Epithelial cell of alveolus of lung (primary cell): ENCODE measurements at places on chromosomes 5 and 9. TPM values are rescaled to one million over a fixed set of nuclear protein-coding genes. Genes with fewer than 3 reads are reported as not detected.

Gene LSM11
- 2.3 and 4.3 TPM in 2 replicates for total RNA-seq

Gene SCGB3A2
- not detected in 2 replicates for total RNA-seq

Gene TRPM3
- 0.13 and 0.32 TPM in 2 replicates for total RNA-seq

Gene TLE4
- total RNA-seq = 18.2 and 19.9 TPM in 2 replicates

Gene LPAR1
- 49.5 and 116 TPM in 2 replicates for total RNA-seq

Gene GTF3C5
- total RNA-seq = 45.9 and 62.1 TPM in 2 replicates

Gene UGT3A2
- not detected in 2 replicates for total RNA-seq

Gene PCDHAC1
- 0.26 TPM in 1 of 2 replicates, not detected in the other for total RNA-seq

Gene SLC36A2
- not detected in 2 replicates for total RNA-seq

Gene HAPLN1
- 0.16 and 9.4 TPM in 2 replicates for total RNA-seq

Gene MYOZ3
- total RNA-seq = 0.26 and 0.40 TPM in 2 replicates

Gene SHC3
- total RNA-seq = 3.5 and 6.5 TPM in 2 replicates

Gene WDR70
- 12.6 and 13.8 TPM in 2 replicates for total RNA-seq

Gene ANKRD18A
- 0.26 TPM in 1 of 2 replicates, not detected in the other for total RNA-seq

Gene EIF4E1B
- not detected in 2 replicates for total RNA-seq

Gene CCDC180
- total RNA-seq = 0.65 and 0.96 TPM in 2 replicates
